ENCODE measurements at places on chromosomes 5 and 9.

- no peak for DNase-seq
Observed at GRCh38 chr9:87193925-87194868, 246.9 kb upstream of the GAS1 start.

GRCh38 chr9:98556511-98556910, 152.2 kb downstream of the GABBR2 start:
- no peak for DNase-seq

DNA sequence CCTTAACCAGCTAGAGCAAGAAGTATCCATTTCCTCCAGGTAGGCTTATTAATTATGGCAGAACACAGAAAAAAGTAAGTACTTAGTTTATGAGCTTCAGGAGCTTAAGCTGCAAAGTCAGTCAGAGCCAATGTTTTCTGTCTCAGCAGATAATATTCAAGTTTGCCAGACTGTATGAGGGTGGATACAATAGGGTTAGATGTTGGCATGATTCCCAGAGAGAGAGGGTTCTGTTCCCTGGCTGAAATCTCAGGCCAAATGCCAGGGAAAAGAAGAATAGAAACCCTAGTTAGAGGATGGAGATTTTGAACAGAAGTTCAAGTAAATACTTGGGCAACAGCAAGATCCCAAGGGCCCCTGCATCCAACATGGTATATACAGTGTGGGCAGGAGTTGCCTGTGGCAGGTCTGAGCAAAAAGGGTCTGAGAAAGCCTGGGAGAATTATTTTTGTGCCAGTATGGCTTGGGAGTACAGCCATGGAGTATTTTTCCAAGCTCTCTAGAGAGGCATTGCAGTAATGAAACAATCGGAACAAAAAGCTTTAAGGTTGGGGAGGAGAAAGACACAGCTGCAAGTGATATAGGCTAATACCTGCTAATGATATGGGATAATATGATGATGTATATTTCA, 31.0 kb upstream of the ISOC1 start:
- DNase-seq = peak; percentile 55

GRCh38 chr5:65305913-65306312, 175.8 kb downstream of the ADAMTS6 start:
- no peak for DNase-seq

DNA sequence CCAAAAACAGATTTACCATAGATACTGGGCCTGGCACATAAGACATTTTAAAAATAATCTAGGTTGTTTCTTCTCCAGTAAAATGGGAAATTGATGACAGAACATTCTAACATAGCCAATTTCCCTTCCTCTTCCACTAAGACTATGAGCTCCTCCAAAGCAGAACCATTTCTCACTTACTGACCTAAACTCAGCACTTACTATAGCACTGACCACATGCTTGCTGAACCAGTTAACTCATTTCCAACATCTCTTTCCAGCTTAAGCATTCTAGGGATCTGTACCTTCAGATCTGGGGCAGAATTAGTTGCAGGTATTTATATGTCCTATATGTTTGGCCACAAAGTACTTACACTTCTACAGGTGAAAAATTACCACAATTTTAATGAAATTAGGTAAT, 58.9 kb downstream of the TTC39B start:
- no peak for DNase-seq

DNA sequence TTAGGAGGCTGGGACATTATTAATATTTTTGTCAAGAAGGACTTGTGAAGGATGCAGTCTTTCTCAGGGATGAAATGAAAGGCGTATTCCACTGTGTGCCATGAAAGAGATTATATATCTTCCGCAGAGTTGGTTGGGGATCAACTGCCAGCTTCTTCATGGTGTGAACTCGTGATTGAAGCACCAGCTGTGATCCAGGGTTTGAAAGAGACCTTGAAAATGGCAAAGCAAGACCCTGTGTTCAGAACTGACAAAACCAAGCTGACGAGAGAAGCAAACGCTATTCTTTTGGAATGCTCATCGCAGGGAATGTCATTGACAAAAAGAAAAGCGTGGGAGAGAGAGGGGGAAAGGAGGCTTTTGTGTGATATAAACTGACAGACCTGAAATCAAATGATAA, 263.9 kb upstream of the ZNF608 start:
- DNase-seq = no peak

DNA sequence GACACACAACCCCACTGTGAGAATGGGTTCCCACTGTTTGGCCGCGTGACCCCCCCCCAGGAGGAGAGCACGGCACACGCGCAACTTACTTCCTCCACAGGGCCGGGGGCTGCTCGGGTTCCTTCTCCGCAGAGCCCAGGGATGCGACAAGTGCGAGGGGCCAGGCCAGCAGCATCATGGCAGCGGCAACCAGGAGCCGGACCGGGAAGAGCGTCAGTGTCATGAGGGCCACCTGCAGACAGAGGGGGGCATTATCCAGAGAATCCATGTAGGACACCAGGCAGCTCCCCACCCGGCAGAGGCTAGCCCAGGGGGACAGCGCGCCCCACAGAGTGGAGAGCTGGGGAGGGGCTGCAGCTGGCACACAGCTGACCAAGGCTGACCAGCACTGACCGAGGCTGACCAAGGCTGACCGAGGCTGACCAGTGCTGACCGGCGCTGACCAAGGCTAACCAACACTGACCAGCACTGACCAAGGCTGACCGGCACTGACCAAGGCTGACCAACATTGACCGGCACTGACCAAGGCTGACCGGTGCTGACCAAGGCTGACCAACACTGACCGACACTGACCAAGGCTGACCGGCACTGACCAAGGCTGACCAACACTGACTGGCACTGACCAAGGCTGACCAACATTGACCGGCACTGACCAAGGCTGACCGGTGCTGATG, 22.3 kb downstream of the LPCAT1 start:
- DNase-seq = no peak

DNA sequence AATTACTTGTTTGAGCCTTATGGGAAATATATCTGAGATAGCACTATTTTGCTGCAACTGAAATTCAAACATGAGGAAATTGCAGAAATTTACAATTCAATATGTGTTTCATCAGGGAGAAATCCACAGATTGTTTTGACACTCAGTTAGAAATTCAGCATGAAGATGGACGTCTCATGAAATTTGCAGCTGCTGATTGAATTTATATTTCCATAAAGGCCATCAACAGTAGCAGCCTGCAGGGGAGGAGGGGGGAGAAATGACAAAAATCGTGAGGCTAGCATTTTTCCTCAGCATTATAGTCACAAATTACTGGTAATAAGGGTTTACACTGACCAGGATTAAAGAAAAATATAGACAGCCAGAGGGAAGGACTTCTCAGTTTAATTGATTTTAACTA, 81.0 kb downstream of the NDUFAF2 start:
- no peak for DNase-seq

GRCh38 chr5:10524376-10525123, 39.3 kb upstream of the ANKRD33B start:
- DNase-seq = no peak

GRCh38 chr5:53359916-53360517, 120.4 kb upstream of the FST start:
- no peak for DNase-seq

GRCh38 chr9:78806492-78807160, 509.7 kb downstream of the PSAT1 start:
- no peak for DNase-seq

DNA sequence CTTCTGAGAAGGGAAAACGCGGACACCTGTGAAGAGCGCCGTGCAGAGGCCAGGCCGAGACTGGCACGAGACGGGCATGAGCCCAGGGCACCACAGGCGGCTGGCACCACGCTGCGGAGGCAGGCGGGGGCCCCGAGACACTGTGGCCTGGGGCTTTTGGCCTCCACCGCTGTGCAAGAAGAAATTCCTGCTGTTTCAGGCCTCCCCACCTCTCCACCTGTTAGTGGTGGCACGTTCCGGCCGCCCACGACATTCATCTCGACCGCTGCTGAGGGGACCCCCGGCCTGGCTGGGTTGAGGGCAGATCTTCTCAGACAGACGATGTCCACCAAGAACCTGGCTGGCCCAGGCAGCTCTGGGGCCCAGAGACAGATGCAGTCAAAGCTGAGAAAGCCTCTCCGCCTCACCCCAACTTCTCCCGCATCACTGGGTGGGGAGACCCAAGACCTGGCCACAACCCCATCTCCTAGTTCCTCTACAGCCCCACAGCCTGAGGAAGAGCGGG, 11.5 kb downstream of the NACC2 start:
- DNase-seq = no peak

DNA sequence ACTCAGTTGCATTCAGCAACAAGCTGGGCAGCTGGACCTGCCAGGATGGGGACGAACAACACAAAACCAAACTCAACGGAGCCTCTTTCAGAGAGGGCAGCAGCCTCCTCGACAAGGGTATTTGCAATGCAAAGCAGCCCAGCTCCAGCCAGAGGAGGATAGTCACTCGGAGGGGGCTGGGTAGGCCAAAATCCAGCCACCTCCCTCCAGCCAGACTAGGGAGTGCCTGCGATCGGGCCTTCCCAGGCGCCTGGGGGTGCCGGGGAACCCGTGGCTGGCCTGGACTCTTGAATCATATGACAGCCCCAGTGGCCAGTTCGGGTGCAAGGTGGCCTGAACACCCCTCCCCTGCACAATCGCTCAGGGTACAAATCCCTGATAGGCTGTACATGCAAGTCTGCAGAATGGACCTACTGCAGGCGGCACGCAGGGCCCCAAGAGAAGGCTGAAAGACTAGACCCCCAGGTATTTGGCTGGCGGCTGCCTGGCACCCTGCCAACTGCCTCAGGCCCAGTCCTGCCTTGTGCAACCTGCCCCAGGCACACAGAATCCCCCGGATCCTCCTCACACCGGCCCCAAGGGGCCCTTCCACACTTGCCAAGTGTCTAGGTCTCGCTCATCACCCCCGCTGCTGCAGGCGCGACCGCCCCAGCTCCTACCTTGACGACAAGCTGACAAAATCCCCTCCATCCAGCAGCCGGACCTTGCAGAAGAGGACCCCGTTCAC, 1.3 kb downstream of the EEIG1 start:
- DNase-seq = peak; percentile 21
